ENCODE measurements at places on chromosomes 4 and X.

DNA sequence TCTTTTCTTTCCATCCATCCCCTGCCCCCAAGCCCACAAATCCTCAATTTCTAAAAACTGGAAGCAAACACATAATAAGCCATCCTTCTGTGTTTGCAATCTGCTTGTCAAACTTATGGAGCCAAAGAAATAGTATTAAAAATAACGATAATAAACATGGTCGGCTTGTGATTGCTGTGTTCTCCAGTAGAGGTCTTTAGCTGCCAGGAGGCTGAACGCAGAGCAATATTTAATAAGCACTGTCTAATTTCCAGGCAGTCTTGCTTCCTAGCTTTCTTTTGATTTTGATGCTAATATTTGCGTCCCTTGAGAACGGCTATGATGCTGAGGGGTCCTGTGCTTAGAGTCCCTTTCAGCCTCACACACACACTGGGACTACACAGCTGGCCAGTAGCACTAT is 3.2 kb upstream of the HELT start:
- no peak for DNase-seq

- DNase-seq, result no peak
These were observed 189.9 kb upstream of the RBPJ start for GRCh38 chr4:26130841-26131432.

DNA sequence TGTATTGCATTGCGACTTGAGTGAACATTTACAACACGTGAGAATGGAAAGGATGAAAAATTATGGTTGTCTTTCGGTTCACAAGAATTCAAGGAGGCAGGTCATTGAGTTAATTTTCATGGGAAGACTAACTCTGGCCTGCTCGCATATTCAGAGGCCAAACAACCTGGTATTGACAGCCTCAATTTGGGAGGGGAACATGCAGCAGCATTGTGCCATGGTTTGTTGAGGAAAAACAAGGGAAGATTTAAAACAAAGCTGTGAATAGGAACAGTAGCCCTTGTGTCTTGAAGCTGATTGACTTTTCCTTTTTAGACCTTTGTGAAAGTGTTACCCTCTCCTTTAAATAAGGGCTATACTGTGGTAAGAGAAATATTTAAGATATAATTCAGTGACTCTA is 31.9 kb downstream of the FAT4 start:
- DNase-seq, result no peak

DNA sequence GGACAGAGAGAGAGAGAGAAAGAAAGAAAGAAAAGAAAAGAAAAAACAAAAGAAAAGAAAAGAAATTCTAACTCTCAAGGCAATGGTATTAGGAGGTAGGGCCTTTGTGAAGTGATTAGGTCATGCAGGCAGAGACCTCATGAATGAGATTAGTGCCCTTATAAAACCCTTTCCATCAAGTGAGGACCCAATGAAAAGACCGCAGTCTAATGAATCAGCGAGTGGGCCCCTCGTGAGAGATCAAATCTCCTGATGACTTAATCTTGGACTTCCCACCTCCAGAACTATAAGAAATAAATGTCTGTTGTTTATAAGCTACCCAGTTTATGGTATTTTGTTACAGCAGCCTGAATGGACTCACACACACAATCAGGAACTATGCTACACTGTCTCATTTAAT is 16.9 kb downstream of the AASDH start:
- DNase-seq, result no peak

DNA sequence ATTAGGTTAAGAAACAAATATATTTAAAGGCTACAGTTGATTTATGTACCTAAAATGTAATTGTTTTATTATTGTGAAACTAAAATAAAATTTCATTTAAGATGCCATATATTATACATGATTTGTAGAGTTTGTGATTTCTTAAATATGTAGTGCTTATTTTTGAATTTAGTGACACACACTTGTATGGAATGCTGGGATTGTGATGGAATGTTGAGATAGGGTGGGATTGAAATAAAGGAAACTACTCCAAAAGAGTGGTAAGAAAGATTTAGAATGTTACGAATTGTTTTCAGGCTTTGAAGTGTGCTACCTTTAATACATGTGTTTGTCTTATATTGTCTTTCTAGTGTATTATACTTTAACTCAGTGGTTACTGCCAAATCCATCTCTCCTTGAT is 330.3 kb upstream of the PITX2 start:
- DNase-seq, result no peak

- no peak for DNase-seq
These were observed 29.5 kb upstream of the XIAP start for GRCh38 chrX:123830309-123830708.

DNA sequence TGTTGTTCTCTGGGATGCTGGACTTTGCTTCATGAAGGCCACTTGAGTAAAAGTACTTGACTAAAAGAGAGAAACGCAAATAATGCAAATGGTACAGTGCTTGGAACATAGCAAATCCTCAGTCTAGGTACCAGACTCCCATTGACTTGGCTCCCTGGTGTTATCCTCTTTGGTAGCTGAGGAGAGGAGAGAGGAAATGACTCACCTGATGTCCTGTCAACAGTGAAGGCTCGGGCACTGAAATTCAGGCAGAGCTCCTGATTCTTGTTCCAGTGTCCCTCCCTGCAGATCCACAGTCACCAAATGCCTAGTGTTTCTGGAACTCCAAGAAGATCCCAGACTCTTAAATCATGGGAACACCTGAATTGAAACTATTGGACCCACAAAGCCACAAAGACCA is 22.5 kb upstream of the TCEAL4 start:
- DNase-seq, result no peak
